ENCODE measurements at places on chromosomes 1 and 21.

DNA sequence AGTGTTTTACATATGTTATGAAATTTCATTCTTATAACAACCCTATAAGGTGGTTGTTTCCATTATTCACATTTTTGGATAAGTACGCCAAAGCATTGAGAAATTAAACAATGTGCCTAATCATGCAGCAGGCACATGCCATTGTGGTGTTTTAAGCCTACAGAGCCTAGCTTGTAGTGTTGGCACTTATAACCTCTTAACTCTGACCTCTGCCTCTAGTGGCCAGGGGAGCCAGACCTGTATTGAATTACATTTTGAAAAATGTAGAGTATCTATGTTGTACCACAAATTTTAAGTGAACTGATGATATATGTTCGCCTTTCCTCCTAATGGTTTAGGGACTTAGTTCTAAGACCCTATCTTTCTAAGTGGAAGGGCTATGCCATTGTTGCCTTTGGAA is 61.0 kb downstream of the KCNK2 start:
- no peak for DNase-seq

DNA sequence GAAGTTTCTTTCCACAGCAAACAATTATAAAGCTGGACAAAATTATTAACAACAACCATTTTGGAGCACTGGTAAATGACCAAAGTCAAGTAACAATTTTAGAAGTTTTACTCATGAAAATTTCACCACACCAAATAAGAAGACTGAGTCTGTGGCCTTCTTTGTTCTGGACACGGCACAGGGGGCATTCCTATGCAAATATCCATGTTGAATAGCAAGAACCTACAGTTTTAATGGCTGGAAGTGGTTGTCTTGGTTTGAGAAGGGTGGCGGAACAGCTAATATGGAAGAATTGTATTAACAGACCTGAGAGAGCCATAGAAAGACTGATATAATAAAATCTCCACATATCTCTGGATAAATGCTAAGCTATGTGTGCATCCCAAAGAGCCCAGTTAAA is 29.4 kb upstream of the GADD45A start:
- DNase-seq = no peak

GRCh38 chr1:43152866-43153265 is 19.2 kb downstream of the EBNA1BP2 start:
- no peak for DNase-seq

- DNase-seq = no peak
Observed at GRCh38 chr1:237205400-237206064, 163.5 kb downstream of the RYR2 start.

DNA sequence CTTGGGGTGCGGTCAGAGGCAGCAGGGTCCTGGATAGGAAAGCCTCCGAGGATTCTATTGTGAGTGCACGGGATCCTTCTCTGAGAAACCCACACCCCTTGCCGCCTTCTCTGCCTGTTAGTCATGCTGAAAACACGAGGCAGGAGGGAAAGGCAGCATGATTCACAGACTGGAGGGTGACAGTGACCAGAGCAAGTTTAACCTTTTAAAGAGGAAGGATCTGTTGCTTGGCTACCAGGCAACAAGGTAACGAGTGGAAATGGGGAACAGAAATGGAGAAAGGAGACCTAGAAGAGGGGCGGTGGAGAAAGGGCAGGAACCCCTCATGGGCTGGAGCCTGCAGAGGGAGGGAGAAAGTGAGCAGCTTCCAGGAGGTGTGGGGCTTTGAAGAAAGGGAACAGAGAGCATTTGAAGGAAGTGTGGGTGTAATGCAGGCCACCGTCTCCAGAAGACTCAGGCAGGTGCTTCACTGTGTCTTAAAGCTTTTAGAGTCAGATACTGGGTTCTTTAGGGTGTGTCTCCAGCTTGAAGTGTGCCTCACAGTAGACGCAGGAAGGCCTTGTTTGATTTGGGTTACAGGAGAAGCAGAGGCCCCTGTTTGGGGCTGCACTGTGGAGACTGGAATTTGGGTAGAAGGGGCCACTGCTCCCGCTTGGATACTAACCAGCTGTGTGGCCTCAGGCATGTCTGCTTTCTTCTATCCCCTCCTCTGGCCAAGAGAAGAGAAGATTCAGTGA is 19.1 kb downstream of the OPTC start:
- peak; percentile 15 for DNase-seq

GRCh38 chr1:19209439-19209989 is 552 bp downstream of the UBR4 start:
- DNase-seq = peak; percentile 54

DNA sequence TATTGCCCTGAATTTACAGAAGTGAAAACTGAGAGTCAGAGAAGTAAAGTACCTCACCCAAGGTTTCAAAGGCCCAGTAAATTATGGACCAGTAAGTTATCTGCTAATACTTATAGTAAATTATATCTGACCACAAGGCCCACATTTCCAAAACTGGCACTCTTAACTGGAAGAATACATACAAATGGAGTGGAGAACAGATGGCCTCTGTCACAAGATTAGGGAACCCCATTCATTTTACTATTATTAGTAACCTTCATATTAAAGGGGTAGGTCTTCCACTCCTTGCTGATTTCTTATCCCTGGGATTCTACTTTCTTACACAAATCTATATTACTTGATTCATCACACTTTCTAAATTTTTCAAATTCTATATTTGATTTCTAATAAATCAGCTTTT is 588.8 kb downstream of the NEGR1 start:
- DNase-seq = no peak

GRCh38 chr1:61320575-61320974 is 238.2 kb downstream of the NFIA start:
- no peak for DNase-seq

GRCh38 chr1:180501865-180502360 is 464 bp downstream of the ACBD6 start:
- DNase-seq = peak; percentile 40

- DNase-seq = no peak
Observed at GRCh38 chr1:225114354-225114990, 185.0 kb downstream of the DNAH14 start.

DNA sequence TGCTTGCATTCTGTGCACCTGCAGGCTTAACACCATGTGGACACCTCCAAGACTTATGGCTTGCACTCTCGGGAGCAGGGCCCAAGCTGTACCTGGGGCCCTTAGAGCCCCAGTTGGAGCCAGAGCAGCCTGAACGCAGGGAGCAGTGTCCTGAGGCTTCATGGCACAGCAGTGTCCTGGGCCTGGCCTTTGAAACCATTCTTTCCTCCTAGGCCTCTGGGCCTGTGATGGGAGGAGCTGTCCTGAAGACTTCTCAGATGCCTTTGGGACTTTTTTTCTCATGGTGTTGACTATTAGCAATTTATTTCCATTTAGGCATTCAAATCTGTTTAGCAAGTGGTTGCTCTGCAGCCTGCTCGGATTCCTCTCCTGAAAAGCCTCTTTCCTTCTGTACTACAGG is 11.0 kb downstream of the RPTN start:
- no peak for DNase-seq

DNA sequence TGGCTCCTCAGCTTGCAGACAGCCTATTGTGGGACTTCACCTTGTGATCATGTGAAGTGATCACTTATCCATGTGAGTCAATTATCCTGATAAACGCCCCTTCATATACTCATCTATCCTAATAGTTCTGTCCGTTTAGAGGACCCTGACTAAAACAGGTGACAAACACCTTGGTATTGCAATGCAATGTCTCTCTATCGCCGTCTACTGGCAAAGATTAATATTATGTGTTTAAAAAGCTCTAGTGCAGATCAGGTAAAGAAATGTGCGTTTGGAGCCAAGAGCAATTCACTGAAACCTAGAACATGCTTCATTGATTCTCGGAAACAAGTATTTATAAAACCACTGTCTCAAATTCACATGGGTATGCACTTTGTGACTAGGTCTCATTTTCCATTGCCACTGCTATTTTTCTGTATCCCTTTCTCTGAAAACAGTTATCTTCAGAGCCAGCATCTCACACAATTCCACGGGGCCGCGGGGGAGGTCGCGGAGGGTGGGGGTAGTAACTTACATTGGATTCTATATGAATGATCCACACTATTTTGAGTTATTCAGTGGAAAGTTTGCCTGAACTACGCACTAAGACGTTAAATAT is 554.6 kb upstream of the NCAM2 start:
- DNase-seq = no peak

All from CD4-positive, alpha-beta T cell treated with Interleukin-10 for 1 hour (primary cell).